Naive thymus-derived CD8-positive, alpha-beta T cell (primary cell): ENCODE measurements at places on chromosomes 7 and 10. TPM values are rescaled to one million over a fixed set of nuclear protein-coding genes. Genes with fewer than 3 reads are reported as not detected.

Gene OR2A1
- not detected for total RNA-seq

Gene SLC16A9
- total RNA-seq = not detected

Gene ELAPOR2
- total RNA-seq = 8.6 TPM

DNA sequence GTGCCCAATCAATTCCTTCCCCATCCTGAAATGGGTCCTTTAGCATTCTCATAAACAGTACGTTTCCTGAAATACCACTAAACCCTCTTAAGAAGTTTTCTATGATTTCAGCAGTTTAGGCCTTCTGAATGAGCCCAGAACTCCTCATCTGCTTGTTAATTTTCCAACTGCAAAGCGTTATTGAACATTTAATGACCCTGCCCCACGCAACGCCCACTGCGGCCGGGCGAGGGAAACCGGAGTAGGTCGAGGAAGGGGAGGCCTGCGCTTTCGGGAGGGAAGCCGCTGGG is 608 bp upstream of the UBN2 start:
- DNase-seq = no peak

DNA sequence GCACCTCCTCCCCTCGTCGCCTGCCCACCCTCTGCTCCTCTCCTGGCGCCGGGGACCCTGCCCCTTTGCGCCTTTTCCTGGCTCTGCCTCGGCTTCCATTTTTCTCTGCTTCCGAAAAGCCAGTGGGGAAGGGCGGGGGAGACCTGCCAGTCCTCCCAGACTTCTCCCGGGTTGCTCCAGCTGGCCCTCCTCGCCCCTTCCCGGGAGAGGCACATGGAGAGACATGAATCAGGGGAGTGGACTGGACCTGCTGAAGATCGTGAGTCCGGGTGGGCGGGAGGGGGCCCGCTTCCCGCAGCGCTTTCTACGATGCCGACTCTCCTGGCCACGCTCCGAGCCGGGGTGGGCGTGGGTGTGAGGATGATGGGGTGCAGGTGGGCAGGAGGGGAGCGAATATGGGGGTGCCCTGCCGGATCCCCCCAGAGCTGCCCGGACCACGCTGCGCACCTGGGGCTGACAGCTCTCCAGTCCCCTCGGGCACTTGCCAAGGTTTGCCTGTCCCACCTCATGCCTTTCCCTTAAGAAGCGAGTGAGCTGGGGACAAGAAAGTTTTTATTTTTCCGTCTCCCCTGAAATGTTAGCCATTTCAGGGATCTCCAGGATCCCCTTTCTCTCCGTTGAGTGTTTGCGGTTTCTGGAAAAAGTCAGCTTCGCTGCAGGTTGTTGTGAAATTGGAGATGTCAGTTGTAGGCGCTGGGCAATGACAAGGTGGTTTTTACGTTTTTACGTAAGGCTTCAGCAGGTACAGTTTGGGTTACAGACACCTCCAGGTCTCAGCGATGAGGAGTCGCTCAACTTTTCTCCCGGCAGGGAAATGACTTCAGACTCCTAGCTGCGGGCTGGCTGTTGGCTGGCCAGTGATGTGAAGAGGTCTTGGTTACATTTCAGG is 977 bp downstream of the CACNB2 start:
- no peak for DNase-seq

DNA sequence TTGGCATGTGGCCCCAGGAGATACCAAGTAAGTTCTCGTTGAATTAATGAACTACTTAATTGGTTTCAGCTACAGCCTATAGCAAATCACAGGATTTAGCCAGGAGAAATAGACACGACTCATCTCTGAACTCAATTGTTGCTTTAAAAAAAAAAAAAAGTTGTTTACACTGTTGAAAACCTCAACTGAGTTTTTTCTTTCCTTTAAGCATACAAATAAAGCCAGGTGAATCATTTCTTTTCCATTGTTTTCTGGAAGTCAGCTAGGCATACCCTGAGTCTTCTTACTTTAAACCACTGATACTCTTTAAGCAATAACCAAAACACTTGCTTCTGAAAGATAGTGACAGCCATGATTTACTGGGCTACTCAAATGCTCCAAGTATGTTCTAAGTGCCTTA is 755 bp downstream of the FRMPD2 start:
- DNase-seq = no peak

- DNase-seq = no peak
These were observed 97.8 kb downstream of the ELAPOR2 start for GRCh38 chr7:86961686-86962085.

- no peak for DNase-seq
These were observed 1.8 kb downstream of the GPR15LG start for GRCh38 chr10:84175436-84175835.

DNA sequence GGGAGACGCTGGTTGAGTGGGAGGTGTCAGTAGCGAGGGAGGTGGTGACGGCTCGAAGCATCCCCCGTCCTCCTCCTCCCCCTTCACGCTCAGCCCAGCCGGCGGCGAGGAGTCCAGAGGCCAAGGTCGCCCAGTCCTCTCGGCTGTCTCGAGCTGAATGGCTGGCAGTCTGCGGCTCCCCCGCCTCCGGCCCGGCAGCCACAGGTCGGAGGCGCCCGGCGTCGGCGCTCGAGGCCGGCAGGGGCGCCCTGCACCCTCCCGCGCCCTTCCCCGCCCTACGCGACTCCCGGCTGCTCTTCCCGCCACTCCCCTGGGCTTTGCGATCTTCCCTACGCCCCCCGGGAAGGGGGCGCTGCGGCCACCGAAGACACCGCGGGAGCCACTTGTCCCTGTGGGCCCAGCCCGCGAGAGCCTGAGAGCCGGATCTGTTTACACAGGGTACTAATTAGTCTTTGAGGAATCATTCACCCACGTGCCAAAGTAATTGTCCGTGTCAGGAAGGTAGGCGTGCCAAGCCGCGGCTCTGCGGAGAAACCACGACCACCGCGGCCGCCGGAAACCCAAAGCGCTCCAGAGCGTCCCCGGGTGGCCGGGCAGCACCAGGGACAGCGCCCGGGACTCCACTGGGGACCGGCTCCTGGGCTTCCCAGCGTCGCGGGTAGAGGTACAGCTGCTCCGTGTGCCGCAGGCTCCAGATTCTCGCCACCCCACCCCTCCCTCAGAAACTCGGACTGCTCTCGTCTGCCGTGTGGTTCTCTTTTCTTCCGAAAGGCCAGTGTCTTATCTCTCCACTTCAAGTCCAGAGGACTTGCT is at the start of gene NXPH1:
Gene NXPH1 (plus strand): TSS at position 133 of the 813 bp plus-strand sequence.
- DNase-seq = no peak

DNA sequence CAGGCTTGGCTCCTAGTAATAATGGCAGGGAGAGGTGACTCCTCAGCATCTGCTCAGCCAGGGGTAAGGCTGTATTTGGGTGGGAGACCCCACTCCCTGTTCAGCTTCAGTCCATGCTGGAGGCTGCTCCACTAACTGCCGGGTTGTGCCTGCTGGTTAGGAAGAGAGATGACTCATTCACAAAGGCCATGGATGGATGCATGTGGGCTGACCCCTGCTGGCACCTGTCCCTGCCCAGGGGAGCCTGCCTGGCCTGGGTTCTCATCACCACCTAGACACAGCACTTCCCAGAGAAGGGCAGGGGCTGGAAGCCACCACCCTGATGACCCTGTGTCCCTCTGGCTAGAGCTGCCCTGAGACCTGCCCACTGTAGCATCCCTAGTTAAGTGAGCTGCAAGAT is 59.0 kb downstream of the VSTM4 start:
- no peak for DNase-seq

GRCh38 chr10:77949167-77949566 is 22.6 kb upstream of the DLG5 start:
- DNase-seq = no peak

- DNase-seq = peak; percentile 44
These were observed 36.0 kb downstream of the KCNH2 start for GRCh38 chr7:150942001-150942590.

- no peak for DNase-seq
These were observed 194.4 kb downstream of the TPST1 start for GRCh38 chr7:66399566-66399965.

DNA sequence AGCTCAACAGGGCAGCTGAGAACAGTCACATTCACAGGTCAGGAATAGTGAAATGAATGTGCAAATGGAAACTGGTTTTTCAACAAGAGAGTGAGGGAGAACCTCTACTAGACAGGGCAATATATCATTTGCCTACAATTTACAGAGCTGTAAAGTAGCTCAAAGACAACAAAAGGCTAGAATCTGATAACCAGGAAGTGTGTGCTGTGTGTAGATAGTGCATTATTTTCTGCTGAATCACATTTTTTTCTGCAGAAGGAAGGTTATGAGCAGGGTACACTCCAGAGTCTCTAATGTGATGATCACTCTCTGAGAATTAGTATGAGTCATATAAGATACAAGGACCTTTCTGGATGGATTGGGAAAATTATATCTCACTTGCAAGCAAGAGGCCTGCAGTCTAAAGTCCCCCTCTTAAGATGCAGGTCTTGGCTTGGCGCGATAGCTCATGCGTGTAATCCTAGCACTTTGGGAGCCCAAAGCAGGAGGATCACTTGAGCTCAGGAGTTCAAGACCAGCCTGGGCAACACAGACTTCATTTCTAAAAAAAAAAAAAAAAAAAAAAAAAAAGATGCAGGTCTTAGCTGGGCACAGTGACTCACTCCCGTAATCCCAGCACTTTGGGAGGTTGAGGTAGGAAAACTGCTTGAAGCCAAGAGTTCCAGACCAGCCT is 59.9 kb upstream of the COBL start:
- no peak for DNase-seq
